ENCODE measurements at places on chromosomes 7 and 10.

GRCh38 chr7:155991470-155991869 is 179.2 kb upstream of the SHH start:
- DNase-seq, result no peak

GRCh38 chr7:33624215-33624614 is 281.1 kb upstream of the BMPER start:
- no peak for DNase-seq

DNA sequence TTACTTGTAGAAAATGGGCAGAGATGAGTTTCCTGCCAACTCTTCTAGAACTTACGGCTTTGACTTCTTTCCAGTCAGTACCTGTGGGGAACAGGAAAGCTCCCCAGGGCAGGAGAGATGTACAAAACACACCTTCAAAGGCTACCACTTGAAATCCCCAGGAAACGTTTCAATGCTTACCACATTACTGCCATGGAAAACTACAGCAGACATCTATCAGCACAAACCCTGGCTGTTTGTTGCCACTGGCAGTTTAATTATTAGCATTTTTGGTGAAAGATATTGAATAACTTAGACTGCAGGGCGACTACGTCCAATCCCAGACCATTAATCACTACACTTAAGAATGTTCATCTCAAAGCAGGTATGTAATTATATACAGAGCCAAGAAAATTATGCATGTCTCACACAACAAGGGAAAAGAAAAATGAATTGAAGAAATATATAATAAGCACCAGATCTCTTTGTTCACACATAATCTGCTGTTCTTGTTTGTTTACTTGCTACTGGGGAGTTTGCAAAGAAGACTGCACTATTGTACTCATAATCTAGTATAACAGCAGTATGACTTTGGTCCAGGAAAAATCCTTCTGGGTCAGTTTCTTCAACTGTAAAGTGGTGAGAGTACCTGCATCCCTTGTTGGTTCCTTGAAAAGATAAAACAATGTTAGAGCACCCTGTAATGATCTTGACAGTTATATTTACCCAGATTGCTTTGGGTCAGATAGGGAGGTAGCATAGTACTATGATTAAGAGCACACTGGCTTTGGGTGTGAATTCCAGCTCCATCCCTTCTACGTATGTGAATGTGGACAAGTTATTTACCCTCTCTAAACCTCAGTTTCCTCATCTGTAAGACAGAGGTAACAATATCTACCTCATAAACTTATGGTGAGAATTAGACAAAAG is 138.3 kb downstream of the DOCK4 start:
- DNase-seq, result no peak

DNA sequence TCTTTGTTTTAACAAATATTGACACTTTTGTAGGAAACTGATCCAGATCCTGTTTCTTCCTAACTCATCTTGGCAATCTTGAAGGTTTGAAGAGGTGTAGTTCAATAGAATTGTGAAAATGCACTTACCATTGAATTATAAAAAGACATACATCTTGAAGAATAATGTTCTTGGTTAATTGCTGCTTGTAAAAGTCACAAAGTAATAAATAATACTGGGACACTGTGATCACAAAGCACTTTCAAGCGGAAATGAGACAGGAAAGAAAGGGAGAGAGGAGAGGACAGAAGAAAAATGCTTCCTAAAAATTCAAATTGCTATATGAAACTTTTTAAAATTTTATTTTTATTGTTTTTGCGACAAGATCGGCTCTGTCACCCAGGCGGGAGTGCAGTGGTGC is 15.2 kb upstream of the NFE2L3 start:
- no peak for DNase-seq

DNA sequence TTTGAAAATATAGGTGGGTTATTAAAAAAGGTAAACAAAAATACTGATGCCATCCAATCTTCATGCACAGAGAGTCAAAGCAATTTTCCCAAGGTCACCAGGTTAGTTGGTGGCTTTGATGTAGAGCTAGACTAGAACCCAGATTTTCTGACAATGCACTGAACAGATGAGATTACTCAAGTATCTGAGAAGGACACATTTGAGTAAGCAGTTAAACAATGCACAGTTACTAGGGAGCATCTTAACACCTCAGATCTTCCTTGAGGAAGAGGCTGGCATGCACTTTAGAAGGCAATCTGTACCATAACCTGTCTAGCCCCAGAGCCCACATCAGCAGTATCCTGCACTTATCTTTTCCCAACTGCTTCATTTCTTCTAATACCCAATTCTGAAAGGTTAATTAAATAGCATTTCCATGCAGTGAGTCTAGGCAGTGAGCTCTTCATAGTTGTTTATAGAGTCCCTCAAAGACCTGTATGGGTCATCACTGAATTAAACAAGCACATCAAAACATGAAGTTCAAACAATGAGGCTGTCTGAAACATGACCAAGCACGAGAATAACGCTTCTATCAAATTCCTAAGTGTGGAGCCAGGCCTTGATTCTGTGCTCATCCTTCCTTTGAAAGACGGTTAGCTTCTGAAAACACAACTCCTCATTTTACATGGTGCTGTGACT is 38.2 kb upstream of the ANK3 start:
- no peak for DNase-seq

GRCh38 chr10:117518246-117518645 is 24.3 kb upstream of the EMX2 start:
- DNase-seq, result no peak

DNA sequence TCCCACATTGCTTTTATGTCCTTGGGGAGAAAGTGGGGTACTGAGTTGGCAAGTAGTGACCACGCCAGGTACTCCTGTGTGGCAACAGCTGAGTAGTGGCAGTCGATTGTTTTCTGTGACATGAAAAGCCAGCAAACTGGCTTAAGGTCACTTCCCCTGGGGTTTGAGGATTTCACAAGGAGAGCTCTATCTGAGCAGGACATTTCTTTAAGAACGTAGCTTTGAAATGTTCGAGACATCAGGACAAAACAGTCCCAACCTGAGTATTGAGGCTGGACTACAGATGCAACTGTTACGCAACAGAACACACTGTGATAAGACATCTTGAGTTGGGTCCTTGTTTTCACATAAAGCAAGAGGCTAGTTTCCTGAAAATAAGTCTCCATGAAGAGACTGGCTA is 146.7 kb upstream of the KLF14 start:
- no peak for DNase-seq

DNA sequence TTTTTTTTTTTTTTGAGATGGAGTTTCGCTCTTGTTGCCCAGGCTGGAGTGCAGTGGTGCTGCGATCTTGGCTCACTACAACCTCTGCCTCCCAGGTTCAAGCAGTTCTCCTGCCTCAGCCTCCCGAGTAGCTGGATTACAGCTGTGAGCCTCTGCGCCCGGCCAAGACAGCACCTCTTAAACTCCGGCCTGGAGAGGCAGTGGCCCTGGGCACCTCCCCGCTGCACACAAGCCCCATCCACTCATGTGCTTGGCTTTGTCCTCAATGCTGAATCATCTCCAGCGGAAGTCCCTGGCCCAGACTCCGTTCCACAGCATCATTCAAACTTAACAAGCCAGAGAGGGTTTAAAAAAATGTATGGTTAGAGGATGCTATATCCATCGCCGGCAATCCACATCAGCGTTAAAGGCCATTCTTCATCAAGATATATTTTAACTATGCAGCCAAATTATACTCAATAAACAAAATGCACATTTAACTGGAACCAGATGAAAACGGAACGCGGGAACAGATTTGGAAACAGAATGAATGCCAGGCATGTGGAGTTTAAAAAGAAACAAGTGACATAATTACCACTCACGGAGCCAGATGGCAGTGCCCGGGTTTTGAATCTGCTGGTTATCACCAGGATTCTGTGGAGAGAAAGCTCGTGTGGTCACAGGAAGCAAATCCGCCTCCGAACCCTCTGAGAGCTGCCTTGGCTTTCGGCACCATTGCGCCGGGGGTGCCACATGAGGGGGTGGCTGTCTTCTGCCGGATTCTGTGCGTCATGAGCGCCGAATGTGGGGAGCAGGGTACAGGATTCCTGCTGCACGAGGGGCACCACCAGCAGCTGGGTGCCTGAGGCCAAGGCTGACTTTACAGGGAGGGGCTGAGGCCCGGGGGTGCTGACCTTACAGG is 45.6 kb upstream of the CFAP46 start:
- no peak for DNase-seq

GRCh38 chr10:71735709-71736569 is 16.4 kb upstream of the C10orf105 start:
- DNase-seq, result no peak

DNA sequence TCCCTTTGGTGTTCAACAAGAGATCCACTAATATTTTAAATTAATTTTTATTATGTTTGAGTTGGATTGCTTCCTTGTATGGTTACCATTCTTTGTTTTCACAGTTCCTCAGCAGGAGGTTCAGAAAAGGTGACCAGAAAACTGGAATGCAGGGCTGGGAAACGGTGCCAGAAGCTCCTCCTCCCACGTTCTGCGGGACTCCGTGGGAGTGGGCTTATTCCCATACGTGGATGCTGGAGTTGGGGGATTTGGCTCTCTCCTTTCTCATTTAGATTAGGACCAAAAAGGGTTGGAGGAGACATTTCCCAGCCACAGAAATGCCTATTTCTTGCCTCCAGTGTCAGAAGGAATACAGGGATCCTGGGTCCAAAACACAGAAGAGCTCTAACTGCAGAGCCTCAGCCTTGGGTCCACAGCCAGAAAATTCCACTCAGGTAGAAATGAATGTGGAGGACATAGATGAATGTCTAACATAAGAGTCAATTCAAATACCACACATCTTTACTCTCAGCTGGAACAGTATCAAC is 56.0 kb downstream of the SORBS1 start:
- DNase-seq, result no peak

Data from esophagus squamous epithelium (tissue), 5 donors.